ENCODE measurements at places on chromosomes 5 and 9.

GRCh38 chr5:172858990-172859811 lies 25.1 kb downstream of the ERGIC1 start:
- no peak for DNase-seq

- no peak for DNase-seq
These were observed 1.9 kb downstream of the PCSK5 start for GRCh38 chr9:75892216-75892911.

DNA sequence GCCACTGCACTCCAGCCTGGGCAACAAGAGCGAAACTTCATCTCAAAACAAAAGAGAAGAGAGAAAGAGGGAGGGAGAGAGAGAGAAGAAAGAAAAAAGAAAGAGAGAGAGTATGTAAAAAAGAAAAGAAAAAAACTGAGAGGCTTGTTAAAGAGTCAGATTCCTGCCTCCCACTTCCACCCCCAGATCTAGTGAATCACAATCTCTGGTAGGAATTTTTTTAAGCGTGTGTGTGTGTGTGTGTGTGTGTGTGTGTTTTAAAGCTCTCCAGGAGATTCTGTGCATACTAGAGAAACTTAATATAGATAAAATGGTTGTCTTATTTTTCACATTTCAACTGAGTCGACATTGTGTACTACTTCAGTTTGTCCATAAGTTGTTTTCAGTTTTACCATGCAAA lies 32.0 kb downstream of the SAR1B start:
- DNase-seq = no peak

DNA sequence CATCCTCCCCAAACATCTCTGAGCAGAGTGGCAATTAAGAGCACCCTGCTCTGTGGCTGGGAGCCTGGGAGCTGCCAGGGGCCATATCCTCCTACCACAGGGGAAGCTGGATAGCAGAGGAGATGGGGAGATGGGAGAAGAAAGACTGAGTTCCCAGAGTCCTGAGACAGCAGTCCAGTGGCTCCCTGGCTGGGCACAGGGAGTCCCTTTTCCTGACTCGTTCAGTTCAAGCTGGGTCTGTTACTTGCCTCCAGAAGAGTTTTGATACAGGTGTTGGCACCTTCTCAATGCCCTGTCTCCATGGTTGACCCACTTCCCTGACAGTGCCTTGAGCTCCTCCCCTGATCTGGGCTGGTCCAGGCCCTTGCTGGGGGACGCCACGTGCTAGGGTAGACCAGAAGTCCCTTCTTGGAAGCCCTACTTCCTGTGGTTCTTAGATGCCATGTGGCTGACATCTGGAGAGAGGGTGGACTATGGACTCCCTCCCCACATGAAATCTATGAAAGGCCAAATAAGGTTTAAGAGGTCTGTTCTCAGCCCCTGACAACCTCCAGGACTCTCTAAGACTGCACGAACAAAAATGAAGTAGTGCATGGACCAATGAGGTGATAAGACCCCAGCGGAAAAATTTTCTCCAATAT lies 166.2 kb downstream of the AUH start:
- no peak for DNase-seq

GRCh38 chr5:37637165-37637845 lies 202.5 kb downstream of the GDNF start:
- DNase-seq = no peak

Data from NCI-H2029 (cell line).